GM23248 (cell line): ENCODE measurements at places on chromosomes 1 and 21.

- DNase-seq: no peak
Observed at GRCh38 chr1:154575147-154575927, 7.8 kb downstream of the CHRNB2 start.

DNA sequence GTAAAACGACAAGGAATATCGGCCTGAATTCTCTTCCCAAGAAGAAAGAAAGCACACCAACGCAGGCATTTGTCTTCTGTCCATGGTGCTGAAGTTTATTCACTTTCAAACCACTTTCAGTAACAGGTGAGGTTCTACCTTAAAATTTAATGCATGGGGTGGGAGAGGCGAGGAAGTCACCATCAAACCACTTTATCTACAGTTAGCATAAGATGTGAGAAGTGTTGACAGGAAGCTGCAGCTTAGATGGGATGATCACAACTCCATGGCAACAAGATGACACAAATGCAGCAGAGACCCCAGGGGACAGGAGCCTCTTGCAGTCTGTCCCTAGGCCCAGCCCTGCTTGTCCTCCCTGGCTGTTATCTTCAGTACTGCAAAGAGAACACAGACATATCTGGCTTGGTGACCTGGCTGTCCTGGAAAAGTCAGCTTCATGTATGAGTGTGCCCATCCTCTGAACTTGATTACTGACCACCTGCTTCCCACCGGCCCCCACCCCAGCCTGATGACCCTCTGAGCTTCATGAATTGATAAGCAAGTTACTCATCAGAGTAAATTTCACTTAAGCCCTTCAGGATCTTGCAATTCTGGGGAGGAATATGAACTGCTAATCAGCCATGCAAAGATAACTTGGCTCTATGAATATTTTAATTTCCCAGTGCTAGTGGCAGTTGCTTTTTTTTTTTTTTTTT, 1.8 kb downstream of the NPPA start:
- peak; percentile 34 for DNase-seq

GRCh38 chr1:96641282-96641681, 80.3 kb upstream of the PTBP2 start:
- peak; percentile 73 for DNase-seq

- no peak for DNase-seq
Observed at GRCh38 chr1:240109920-240110636, 18.4 kb downstream of the FMN2 start.
